ENCODE measurements at places on chromosomes 6 and 20. TPM values are rescaled to one million over a fixed set of nuclear protein-coding genes. Genes with fewer than 3 reads are reported as not detected.

Gene RXRB
- total RNA-seq, result 89.0 TPM

Gene DEF6
- total RNA-seq, result 156 TPM

Gene SALL4
- 0.12 TPM for total RNA-seq

Gene CCDC170
- total RNA-seq, result not detected

Gene TENT5A
- total RNA-seq, result 0.41 TPM

Gene CRYBG1
- 23.3 TPM for total RNA-seq

Gene ECT2L
- total RNA-seq, result not detected

DNA sequence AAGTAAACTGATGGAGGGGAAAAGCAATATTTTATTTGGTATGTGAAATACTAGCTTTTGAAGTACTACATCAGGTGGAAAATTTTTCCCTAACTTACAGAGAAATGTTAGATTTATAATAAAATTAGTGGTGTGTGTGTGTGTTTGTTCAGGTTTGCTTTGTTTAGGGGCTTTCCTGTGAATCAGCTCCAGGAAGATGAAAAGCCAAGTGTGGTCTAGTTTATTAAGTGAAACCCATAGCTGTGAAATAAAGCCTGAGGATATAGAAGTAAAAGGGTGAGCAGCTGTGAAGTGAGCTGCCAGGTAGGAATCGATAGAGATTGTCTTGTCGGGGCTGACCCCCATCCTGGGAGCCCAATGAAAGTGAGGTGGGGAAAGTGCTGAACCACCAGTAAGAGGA is 347.6 kb upstream of the IMPG1 start:
- no peak for DNase-seq

- DNase-seq, result no peak
Measured at GRCh38 chr20:37586078-37586477, 58.4 kb upstream of the BLCAP start.

- DNase-seq, result no peak
Measured at GRCh38 chr20:2920473-2920872, 47.2 kb downstream of the PTPRA start.

- no peak for DNase-seq
Measured at GRCh38 chr20:39751557-39752137, 789.5 kb downstream of the DHX35 start.

- DNase-seq, result no peak
Measured at GRCh38 chr6:33080127-33081089, 4.6 kb downstream of the HLA-DPB1 start.

GRCh38 chr6:1037430-1038202 is 274.3 kb upstream of the FOXQ1 start:
- DNase-seq, result no peak

DNA sequence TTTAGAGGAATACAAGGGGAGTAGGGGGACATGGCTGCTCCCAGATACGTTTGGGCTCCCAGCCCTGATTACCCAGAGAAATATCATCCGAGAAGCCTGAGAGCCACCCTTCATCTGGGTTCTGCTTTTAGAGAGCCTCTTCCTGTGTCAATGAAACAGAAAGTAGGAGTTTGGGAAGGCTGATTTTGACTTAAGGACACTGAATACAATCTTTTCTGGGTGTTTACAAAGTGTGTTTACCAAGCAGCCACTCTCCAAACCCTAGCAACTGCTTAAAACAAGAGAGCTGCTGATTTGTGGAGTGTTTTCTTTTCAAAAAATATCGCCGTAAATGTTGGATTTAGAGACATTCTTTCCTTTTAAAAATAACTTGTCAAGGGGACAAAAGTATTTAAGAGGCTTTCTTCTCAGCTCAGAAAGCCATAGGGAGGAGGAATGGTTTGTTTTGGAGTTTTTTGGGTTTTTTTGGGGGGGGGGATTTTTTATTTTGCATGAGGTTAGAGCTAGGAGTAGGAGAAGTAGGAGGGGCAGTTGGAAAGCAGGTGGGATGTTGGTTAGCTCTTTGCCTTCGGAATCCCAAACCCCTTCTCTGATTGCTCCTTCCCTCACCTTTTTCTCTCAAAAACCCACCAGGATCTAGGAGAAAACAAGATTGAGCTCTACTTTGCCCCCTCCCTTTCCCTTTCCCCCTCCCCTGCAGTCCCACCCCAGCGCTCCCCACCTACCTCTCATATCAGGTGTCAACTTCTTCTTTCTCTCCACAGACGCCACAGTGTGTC is 12.4 kb downstream of the MAFB start:
- no peak for DNase-seq

DNA sequence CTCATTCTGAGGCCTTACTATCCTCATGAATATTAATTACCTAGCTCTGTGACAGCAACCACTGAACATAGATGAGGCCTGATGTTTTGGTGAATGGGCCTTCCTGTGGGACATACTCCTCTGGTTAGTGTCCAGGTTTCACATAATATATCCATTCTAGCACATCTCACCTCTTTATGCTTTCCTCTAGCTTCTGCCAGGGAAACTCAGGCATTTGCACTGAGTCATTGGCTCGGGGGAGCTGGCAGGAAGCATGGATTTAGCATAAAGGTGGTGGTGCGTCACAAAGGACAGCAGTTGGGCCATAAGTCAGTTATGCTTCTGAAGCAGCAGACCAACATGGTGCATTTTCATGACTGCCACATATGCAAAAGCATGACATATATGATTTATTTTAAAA is 37.5 kb upstream of the TMEM170B start:
- no peak for DNase-seq

GRCh38 chr6:22147921-22148776 is 148.7 kb downstream of the PRL start:
- no peak for DNase-seq

DNA sequence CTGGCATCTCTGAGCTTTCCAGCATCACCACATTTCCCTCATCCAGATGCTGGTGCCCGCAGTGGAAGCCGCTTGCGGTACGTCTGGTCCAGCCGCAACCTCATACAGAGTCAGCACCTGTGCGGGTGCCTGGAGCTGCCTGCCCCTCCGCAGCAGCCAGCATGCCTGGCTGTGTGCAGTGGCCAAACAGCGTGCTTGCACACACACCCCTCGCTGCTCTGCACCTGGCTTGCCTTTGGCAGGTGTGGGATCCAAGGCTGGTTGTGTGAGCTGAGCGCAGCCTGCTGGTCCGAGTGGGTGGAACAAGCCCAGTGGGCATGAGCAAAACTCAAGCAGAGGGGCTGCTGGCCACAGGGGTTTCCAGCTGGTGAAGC is 3.1 kb upstream of the HINT3 start:
- DNase-seq, result no peak

DNA sequence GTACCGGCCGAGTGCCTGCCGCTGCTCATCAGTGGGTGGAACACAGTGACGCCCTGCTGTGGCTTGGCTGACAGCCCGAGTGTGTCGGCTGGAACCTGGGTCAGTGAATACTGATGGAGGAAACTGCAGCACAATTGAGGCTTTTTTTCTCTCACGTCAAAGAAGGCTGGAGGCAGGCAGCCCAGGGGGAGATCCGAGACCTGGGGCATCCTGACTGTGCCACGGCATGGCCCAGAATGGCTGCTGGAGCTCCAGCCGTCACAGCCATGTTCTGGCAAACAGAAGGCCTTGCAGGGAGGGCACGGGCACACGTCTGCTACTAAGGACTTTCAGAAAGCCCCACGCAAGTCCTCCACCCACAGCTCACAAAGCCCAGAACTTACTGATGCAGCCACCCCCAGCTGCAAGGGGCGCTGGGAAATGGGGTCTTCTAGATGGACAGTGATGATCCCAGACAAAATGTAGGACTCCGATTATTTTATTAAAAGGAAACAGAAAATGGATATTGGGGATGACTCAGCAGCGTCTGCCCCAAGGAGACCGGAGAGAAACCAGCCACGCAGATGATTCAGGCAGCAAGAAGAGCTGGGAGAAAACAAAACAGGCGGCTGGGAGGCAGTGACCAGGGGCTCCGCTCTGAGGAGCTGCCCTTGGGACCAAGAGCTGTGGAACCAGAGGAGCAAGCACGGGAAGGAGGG is 140.0 kb downstream of the TAF4 start:
- DNase-seq, result peak; percentile 21

GRCh38 chr6:69792292-69792691 is 4.5 kb downstream of the LMBRD1 start:
- DNase-seq, result no peak

Data from activated naive CD4-positive, alpha-beta T cell treated with anti-CD3 and anti-CD28 coated beads, Interleukin-2, amount 50 U/mL, for 72 hours (primary cell).